ENCODE measurements at places on chromosomes 12 and 14.

DNA sequence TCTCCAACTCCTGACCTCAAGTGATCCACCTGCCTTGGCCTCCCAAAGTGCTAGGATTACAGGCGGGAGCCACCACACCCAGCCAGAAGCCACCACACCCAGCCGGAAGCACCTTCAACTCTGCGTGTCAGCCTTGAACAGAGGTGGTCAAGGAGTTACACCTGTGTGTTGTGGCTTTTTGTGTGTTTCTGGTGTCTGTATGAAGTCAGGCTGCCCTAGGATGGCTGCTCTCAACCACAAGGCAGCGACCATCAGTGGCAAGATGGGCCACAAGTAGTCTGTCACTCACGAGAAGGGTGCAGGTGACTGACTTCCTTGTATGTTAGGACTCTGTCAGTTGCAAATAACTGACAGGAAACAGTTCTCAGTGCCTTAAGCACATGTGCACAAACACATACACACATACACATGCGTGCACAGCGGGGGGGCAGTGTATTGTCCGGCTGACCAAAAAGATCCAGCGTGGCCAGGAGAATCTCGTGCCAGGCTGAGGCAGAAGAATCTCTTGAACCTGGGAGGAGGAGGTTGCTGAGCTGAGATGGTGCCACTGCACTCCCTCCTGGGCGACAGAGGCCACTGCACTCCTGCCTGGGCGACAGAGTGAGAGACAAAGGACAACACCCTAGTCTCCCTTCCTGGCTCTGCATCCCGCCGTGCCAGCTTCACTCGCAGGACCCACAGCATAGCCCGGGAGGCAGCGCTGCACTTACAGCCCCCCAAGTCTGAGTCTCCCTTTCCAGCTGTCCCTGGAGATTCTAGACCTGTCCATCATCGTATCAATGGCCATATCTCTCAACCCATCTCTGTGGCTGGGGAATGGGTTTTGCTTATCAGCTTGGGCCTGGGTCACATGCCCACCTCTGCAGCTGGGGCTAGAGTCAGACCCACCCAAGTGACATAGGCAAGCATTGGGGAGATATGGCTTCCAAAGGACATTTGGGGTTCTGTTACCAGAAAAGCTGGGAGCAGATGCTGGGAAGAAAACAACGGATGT, 13.7 kb downstream of the P2RX4 start:
- DNase-seq: no peak

GRCh38 chr12:123102366-123102765, 48.5 kb downstream of the PITPNM2 start:
- DNase-seq: no peak

DNA sequence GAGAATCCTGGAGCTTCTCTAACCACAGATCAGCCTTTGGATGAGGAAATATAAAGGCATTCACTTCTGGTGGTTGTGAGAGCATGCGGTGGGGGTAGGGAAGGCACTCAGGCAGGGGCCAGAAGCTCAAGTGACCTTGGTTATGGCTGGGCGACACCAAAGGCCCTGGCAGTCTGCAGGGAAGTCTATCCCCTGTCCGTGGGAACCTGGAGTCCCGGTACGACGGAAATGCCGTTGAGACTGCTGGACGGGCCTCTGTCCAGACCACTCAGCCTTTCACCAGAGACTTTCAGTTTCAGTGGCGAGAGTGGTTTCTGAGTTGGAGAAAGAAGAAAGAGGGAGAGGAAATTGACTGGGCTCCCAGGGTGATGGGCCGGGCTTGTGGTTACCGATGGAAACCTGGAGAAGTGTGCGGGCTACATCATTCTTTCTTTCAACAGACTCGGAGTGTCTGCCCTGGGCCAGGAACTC, 20.9 kb downstream of the ISCA2 start:
- peak; percentile 50 for DNase-seq

- no peak for DNase-seq
Observed at GRCh38 chr12:115785548-115785947, 491.9 kb downstream of the MED13L start.

DNA sequence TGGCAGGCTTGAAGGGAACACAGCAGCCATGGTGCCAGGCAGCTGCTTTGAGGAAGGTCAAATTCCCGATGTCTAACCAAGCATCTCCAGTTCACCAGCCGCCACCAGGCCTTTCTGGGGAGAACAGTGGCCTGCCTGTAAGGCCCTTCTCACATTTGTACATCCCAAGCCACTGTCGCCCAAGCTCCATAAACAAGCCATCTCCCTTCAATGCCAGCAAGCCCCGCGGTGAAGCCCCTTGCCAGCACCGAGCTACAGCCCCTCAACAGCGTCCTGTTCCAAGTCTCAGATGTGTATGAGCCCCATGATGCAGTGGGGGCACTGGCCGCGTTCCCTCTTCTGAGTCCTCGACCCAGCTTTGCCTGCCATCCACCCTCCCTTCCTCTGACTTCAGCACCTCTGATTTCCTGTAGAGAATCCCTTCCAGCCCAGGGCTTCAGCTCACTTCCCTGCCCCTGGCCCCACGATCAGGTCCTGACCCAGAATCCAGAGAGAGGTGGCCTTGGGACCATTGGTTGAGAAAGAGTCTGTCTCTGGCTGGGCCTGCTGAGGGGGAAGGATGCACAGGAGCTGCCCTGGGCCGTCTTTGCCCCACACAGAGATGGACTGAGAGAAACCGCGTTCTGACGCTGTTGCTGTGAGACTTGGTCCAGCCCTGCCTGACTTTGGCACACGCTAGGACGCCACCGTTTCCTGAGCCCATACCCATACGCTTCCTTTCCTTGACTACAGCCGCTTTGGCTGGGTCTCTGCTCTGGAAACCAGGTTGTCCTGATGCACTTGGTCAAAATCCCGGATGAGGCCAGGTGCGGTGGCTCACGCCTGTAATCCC, 1.9 kb upstream of the MMP17 start:
- no peak for DNase-seq

- peak; percentile 30 for DNase-seq
Observed at GRCh38 chr12:93573552-93574223, 1.2 kb downstream of the SOCS2 start.

All from ovary (tissue), 10 donors.